ENCODE measurements at places on chromosomes 2 and 18.

GRCh38 chr18:6605115-6605869 lies 124.2 kb upstream of the ARHGAP28 start:
- DNase-seq: no peak

- no peak for DNase-seq
These were observed 22.7 kb downstream of the LDLRAD4 start for GRCh38 chr18:13241083-13241892.

GRCh38 chr2:104976603-104977120 lies 61.2 kb upstream of the MRPS9 start:
- no peak for DNase-seq

GRCh38 chr18:7394050-7394659 lies 163.3 kb downstream of the LRRC30 start:
- no peak for DNase-seq

- DNase-seq: no peak
These were observed 38.8 kb downstream of the PRKCE start for GRCh38 chr2:45690231-45690630.

DNA sequence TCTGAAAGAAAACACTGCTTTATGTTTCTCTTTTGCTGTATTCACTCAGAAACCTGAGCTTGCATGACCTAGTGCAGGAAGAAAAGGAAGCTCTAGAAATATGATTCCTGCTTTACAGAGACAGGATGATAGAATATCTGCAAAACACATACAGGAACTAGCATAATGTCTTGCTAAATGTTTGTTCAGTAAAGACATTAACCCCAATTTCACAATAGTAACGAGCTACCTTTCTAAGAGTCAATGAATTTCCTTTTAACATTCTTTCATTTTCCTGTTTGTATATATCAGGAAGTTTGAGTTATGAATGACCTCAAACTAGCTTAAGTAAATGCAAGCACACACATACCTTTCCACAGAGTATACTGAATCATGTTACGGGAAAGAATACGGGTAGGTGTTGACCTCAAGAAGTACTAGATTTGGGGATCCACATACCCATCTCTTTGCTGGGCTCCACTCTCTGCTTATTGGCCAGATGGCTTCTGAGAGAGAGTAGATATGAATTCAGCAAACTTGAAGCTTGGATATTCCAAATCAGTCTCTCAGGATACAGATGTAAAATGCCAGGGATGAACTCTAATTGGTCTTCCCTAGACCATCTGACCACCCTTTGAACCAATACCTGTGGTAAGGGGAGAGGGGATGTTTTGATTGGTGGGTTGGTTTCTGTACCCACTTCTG lies 18.2 kb upstream of the ACSL3 start:
- no peak for DNase-seq

DNA sequence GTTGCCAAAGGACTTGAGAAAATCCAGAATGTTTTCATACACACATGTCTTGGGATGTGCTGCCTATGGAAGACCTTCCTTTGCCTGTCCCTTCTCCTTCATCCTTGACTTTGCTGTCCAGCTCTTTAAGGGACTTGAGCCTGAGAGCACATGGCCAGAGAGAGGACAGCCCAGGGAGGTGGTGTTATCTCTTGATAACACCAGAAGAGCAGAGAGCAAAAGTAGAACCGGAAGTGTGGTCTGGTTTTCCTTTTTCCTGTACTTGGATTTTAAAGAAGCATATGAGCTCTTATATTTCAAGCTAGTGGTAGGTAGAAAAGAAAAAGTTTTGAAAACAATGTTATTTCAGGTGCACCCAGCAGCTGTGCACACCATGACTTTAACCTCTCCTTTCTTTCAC lies 94.1 kb upstream of the ZNF532 start:
- DNase-seq: no peak

GRCh38 chr2:205280596-205281236 lies 401.6 kb upstream of the NRP2 start:
- no peak for DNase-seq

DNA sequence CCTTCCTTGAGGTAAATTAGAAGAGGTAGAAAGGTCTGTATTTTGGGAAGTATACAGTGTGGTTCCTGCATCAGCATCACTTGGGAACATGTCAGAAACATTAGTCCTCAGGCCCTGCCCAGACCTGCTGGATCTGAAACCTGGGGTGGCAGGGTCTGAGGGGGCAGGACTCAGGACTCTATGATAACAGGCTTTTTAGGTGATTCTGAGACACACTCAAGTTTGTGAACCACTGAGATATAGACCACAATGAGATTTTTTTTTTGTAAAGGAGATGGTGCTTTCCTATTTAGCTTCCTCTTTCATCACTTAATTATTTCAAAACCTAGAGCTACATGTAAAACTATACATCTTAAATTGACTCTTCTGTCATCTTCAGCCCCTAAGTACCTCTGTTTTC lies 262.7 kb upstream of the SPOPL start:
- DNase-seq: no peak

DNA sequence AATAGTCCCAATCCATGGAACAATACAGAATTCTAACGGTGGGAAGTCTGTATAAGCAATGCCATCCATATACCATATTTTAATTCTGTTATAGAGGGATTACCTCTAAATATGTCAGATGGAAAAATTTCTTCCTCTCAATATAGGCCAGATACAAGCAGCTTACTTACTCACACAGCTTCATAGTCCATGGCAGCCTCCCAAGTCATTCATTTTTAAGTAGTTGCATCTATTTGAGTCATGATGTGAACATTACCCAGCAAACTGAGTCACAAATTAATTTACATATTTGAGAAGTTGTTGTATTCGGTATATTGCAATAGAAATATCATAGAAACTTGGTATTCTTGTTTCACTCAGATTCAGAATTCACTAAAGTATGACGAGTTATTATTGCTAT lies 20.3 kb downstream of the TBR1 start:
- DNase-seq: no peak

DNA sequence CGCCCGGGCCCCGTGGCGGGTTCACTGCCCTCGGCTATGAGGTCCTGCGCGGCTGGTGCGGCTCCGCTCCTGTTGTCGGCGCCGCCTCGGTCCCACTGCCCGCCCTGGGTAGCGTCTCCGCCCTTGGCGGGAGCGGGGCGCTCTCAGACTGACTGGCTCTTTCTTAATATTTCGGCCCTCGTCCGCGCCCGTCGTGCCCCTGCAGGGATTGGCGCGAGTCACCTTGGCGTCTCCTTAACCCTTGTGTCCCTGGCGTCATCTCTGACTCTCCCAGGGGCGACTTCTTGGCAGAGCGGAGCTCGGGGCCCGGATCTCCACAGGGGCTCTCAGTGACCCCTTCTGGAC lies 1.3 kb downstream of the PTMA start:
- no peak for DNase-seq

GRCh38 chr2:100238471-100238870 lies 83.8 kb downstream of the LONRF2 start:
- DNase-seq: no peak

DNA sequence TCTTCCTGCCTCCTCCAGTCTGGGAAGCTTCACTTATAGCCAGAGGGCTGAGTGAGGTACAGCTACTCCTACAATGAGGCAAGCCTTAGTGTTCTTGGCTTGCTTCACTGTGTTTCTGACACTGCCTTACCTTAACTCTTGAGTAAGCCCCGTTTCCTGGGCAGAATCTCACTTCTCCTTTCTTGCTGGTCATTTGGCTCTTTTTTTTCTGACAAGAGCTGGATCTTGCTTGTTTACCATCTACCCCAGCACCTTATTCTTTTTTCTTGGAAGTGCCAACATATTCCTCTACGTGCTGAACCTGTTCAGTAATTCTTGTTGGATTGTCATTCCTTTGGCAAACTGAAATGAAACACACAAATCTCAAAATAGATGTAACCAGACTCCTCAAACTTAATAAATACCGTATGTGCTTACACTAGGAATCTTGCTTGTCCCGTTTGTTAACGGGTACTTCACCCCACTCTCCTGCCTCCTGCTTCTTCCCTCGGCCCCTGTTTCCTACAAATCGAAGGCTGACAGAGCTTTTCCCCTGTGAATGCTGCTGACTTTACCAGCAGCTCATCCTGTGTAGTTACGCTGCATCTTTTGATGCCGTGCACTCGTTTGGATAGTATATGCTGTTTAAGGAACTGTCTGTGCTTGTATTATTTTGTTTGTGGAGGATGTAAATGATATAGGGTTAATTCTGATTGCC lies 132.2 kb downstream of the FMNL2 start:
- DNase-seq: no peak

DNA sequence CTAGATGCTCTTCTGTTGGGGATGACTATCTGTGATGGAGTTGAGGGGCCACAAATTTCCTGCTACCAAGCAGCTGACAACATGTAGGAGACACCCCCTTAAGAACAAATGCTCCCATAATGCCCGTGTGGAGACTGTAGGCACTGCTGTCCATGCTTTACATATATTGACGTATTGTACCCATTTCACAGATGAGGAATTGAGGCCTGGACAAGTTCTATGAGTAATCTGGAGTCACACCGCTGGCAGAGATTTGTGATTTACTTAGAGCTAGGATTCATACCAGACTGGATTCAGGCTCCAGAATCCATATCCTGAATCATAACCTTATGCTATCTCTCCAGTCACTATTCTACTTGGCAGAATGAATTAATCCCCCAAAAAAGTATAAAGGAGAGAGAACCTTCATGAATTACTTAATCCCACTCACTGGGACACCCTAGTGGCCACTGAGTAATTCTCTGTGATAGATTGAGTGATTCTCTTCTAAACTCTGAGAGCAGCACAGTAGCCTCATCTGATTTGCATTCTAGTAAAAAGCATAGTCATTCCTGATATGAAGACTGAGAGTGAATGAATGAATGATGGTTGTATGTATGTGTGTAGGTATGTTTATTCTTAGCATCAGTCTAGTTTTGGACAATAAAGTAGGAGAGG lies 460.7 kb upstream of the MEIS1 start:
- DNase-seq: no peak

DNA sequence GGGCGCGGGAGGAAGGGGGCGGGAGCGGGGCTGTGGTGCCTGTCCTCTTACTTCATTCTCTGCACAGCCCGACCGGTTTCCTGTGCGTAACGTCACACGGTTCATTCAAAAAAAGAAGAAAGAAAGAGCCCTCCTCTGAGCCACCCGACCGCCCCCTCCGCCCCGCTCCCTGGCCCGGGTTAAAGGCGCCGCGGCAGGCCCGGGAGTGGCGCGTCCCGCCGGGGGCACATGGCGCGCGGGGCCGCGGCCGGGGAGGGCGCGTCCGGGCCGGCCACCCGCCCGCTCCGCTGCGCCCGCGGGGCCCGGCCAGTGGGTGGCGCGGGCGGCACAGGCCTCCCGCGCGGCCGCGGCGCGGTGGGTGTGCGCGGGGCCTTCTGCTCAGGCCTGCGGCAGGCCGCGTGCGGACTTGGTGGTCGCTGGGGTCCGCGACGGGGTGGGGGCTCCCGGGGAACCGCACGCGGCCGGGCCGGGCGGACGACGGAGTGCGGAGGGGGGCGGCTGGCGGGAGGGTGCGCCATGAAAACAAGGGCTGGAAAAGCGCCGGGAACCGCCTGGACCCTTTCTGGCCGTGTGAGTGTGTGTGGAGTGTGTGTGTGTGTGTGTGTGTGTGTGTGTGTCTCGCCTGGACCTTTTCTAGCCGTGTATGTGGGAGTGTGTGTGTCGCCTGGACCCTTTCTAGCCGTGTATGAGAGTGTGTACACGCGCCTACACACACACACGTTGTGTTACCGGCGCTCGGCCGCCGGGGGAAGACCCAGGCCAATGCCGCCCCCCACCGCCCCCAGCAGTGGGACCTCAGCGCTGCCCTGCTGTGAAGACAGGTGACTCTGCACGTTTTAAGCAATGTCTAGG lies 780 bp upstream of the BCL2 start:
- peak; percentile 61 for DNase-seq

DNA sequence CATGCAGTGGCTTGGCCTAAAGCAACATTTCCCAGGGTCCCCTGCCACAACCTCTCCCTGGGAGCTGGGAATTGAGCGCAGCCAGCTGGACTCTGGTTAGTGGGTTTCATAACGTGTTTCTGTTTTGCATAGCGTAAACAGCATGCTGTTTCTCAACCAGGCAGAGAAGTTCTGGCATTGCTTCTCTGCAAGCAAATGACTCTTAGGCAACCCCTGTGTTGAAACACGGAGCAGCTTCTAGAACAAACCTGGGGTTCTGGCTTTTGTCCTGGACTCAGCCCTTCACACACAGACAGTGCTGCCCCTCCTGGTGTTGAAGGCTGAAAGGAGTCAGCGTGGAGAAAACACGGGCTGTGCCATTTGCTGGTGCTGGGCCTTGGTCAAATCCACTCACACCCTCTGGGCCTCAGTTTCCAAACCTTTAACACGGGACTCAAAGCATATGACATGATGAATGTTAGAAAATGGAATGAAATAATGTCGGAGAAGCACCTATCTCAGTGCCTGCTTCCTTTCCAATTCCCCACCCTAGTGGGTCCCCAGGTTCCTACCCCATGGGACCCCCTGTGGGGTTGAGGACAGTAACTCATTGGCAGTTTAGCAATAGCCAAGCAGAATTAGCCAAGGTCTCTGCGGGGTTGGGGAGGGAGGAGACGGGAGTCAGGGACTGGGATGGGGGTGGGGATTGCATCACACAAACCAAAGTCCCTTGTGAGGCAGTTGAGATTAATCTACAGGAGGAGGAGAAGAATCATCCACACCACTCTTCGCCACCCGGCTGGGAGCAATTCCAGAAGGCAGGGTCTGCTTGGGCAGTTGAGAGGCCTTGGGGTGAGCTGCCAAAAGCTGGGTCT lies 30.2 kb upstream of the IL1R2 start:
- DNase-seq: no peak

- no peak for DNase-seq
These were observed 79.7 kb upstream of the TRIB2 start for GRCh38 chr2:12636837-12637581.

DNA sequence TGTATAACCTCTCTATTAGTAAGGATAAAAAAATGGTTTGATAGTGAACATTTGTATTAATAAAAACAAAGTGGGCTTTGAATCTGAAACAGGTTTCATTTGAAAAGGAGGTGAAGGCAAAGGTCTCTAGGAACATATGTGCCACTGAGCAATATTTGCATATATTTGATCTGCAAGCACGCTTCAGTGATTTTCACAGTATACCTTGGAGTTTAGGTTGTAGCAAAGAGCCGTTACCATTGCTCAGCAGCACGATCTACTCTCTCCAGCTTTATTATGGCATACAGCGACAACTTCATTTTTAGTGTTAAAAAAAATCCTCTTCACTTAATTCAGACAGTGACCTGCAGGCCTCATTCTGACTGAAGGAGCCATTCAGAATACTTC lies 75.8 kb upstream of the ZEB2 start:
- no peak for DNase-seq

GRCh38 chr2:234287650-234288049 lies 209.2 kb downstream of the ARL4C start:
- no peak for DNase-seq

DNA sequence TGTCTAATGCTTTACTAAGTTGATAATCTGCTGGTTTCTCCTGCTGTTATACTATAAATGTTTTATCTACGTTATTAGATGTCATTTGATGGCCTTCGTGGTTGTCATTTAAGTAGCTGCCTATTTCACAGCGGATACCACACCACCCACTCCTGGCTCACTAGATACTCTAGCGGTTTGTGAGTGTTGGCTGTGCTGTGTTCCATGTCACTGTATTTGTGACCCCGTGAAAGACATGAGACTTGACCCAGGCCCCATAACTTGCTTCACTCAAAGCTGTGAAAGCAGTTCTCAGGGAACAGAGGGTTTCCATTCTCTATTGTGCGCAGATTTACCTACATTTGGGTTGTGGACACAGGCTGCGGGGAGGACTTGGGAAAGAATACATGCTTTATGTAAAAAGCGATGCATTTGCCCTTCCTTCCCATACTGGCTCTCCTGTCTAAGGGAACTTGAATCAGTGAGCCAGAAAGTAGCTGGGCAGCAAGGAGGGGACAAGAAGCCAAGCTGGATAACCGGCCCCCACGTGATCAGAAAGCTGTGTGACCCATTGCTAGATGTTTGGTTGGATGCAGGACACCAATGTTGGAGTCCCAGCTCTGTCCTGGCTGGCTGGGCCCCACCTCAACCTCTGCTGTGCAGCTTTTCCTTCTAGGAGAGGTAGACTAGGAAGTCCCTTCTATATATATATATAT lies 52.2 kb downstream of the PLB1 start:
- DNase-seq: no peak

Measured in stimulated activated CD4-positive, alpha-beta T cell treated with anti-CD3 and anti-CD28 coated beads, TNF-alpha, amount 100 ng/mL, for 1 hour (primary cell).